ENCODE measurements at places on chromosomes 2 and 18. TPM values are rescaled to one million over a fixed set of nuclear protein-coding genes. Genes with fewer than 3 reads are reported as not detected.

Gene ASAP2
- total RNA-seq: 2.5 TPM

Gene VWA3B
- 0.22 TPM for total RNA-seq

Gene NTSR2
- total RNA-seq: 0.22 TPM

DNA sequence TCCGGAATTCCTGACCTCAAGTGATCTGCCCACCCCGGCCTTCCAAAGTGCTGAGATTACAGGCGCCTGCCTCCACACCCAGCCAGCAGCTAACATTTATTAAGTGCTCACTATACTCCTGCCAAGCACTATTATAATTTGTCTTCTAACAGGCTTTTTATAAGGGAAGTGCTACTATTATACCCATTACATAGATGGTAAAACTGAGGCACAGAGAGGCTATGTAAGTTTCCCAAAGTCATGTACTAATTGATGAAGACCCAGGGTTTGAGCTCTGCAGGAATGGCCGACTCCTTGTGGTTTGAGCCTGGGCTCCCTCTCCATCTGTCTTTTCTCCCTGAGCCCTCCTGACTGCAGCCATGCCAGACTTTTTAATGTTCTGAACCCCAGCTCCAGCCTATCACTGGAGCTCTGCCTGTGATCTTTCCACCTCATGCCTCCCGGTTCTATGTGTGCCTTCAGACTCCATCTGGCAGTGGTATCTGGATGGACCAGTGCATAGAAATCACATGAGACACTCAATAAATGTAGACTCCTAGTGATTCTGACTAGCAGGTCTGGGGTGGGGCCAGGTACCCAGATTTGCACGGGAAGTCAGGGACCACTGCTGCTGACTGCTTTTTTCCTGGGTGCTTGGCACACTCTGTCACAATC, 197.1 kb downstream of the NEDD4L start:
- no peaks in the 10 kb centered on the region for H3K27me3 ChIP-seq
- no peak overlapping the region for H3K4me3 ChIP-seq
- peaks cover 5% of the 10 kb centered on the region for H3K4me1 ChIP-seq
- no peaks in the 10 kb centered on the region for H3K36me3 ChIP-seq
- DNase-seq: no peak

DNA sequence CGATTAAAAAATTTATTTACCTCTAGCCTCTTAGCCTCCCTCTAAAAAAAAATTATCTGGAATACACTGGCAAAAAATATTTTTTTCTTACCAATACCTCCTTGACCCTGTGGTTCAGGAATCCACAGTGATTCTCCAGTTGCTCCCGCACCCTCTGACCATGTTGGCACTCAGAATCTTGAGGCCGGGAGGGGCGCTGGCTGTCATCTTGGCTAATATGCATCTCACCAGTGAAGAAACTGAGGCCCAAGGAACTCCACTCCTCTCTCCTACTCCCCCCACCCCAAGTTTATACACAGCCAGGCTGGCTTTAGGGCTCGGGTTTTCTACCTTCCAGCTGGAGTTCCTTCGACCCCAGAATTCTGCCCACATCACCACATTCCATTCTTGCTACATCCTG, 97.8 kb upstream of the THOC1 start:
- DNase-seq: no peak
- H3K4me3 ChIP-seq: no peak overlapping the region
- no peak overlapping the region for H3K27ac ChIP-seq
- no peaks in the 10 kb centered on the region for H3K4me1 ChIP-seq

DNA sequence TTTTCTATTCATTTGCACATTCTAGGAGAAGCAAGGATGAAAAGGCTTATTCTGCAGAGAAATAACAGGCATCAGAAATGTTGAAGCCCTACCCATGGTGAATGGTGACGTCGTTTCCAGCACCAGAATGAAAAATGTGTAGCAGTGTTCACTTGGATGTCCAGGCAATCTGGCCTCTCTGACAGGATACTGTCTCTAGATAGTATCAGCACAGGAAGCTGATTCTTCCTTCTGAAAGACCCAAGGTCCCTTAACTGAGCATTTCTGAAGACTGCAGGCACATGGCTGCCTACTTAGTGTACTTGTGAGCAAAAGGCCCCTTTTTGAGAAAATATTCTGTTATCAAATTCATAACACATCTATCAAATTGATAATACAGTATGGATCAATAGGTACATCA, 234.1 kb downstream of the XIRP2 start:
- no peak overlapping the region for H3K27ac ChIP-seq
- DNase-seq: no peak
- peaks cover 10% of the 10 kb centered on the region for H3K4me1 ChIP-seq
- no peak overlapping the region for H3K4me3 ChIP-seq
- no peaks in the 10 kb centered on the region for H3K36me3 ChIP-seq
- no peaks in the 10 kb centered on the region for H3K27me3 ChIP-seq

DNA sequence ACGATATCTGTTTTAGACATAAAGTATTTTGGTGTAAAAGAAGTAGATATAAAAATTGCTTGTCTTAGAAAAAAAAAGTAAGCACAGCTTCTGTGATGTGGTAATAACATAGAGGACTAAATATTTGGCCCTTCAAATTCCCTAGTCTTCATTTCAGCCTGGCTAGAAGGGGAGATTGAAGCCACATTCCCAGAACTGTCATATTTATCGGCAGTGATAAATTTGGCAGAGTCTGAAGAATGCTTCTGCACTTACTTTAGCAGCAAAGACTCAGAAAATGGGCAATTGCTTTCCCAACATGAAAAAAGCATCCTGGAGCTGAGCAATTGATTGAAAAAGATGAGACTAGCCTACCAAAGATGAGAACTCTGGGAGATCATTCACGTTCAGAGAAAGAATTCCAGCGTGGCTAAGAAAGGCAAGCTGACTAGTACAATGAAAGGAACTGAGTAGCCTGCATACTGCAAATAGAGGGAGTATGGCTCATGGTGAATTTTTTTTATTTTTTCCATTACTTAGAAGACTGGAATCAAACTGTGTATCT, 278.7 kb upstream of the KLHL29 start:
- no peaks in the 10 kb centered on the region for H3K4me1 ChIP-seq
- H3K4me3 ChIP-seq: no peak overlapping the region
- no peak for DNase-seq
- no peak overlapping the region for H3K27ac ChIP-seq
- H3K27me3 ChIP-seq: no peaks in the 10 kb centered on the region

DNA sequence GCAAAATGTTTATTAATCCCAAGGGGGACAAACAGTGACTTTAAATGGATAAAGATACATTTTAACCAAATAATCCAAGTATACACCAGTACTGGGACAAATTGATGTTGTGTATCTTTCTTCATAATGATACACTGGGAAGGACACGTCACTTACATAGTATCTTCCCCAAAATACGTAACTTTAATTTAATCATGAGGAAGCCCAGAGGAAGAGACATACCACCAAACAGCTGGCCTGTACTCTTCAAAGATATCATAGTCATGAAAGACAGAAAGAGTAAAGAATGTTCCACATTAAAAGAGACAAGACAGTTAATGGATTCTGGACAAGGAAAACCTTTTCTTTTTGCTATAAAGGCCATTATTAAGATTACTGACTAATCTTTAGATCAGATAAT, 37.1 kb downstream of the AGFG1 start:
- H3K27ac ChIP-seq: no peak overlapping the region
- no peak for DNase-seq
- no peaks in the 10 kb centered on the region for H3K27me3 ChIP-seq
- H3K36me3 ChIP-seq: no peaks in the 10 kb centered on the region
- H3K4me3 ChIP-seq: no peak overlapping the region

DNA sequence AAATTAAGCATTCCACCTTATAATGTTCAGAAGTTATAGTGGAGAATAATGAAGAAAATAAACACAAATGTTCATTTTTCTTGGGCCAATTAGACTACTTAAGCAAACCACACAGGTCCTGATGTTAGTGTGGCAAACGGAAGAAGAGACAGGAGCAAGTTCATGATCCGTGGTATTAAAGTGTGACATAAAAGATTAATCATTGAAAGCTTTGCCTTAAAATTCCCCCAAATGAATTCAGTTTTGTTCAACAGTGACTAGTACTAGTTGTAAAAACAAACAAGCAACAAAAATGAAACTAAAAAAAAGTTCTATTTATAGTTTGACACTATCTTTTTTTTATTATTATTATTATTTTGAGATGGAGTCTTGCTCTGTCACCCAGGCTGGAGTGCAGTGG, 73.7 kb downstream of the RFTN2 start:
- no peak for DNase-seq
- H3K27me3 ChIP-seq: no peaks in the 10 kb centered on the region
- H3K36me3 ChIP-seq: no peaks in the 10 kb centered on the region
- H3K27ac ChIP-seq: no peak overlapping the region
- no peaks in the 10 kb centered on the region for H3K4me1 ChIP-seq

Gene ITPRIPL1
- total RNA-seq: 1.1 TPM
